CD4-positive, alpha-beta T cell (primary cell): ENCODE measurements at places on chromosomes 3 and 15.

GRCh38 chr15:78197632-78198031, 36.7 kb downstream of the ACSBG1 start:
- DNase-seq: no peak

- peak; percentile 42 for DNase-seq
Measured at GRCh38 chr15:73927003-73927475, 777 bp downstream of the LOXL1 start.

- no peak for DNase-seq
Measured at GRCh38 chr3:73365756-73366397, 258.9 kb downstream of the PDZRN3 start.

DNA sequence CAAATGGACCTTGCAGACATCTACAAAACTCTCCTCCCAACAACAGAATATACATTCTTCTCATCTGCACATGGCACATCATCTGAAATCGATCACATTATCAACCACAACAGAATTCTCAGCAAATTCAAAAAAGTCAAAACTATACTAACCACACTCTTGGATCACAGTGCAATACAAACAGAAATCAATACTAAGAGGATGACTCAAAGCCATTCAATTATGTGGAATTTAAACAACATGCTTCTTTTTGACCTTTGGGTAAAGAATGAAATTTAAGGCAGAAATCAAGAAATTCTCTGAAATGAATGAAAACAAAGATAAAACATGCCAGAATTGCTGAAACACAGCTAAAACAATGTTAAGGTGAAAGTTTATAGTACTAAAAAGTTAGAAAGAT, 358.1 kb downstream of the NSUN3 start:
- DNase-seq: no peak

GRCh38 chr15:65939901-65940617, 70.8 kb downstream of the RAB11A start:
- no peak for DNase-seq

DNA sequence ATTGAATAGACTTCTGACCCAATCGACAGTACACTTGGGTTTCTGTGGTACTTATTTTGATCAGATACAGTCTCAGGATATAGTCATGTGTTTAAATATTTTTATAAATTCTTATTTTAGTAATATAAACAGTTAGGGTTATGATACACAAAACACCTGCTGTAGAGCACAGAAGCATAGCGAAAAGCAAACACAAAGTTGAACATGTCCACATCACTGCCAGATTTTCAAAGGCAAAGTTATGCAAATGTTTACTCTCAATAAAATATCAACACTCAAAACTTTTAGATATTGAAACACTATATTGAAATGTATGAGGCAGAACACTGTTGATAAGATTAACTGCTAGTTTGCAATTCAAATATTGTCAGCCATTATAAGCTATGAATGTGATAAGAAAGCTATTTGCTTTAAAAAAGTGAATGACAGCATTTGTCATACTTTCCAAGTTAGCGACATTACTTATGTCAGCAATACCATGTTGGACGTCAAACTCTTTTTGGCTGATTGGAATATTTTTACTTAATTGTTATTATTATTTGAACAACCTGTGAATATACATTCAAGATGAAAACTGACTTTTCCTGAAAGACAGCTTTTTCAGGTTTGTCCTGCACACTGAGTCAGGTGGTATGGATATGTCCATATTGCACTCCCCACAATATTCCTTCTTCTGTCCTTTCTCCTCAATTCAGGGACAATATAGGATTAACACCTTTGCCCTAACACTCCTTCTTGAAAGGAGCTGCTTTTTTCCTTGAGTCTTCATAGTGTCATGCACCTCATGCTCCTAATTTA, 367.1 kb downstream of the EPHA3 start:
- DNase-seq: no peak

GRCh38 chr15:57082054-57082728, 163.7 kb downstream of the TCF12 start:
- DNase-seq: no peak

GRCh38 chr15:78625606-78626280, 4.9 kb upstream of the CHRNA3 start:
- DNase-seq: no peak

DNA sequence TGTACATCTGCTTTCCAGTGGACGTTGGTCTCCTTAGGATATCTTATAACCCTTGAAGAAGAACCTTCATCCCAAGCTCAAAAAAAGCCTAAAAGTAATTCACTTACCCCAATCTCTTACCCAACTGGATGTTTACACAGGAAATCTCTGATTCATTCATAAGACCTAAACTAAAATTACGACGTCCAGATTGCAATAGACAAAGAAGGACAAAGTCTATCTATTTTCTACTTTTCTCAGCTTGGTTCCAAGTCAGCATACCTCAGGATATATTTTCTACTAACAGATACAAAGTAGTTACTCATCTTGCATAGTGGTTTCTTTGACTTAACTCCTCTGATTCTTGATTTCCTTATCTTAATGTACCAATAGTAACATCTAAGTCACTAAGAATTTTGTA, 669.9 kb downstream of the OTOL1 start:
- DNase-seq: no peak

- DNase-seq: no peak
Measured at GRCh38 chr3:79380581-79380980, 387.2 kb downstream of the ROBO1 start.

DNA sequence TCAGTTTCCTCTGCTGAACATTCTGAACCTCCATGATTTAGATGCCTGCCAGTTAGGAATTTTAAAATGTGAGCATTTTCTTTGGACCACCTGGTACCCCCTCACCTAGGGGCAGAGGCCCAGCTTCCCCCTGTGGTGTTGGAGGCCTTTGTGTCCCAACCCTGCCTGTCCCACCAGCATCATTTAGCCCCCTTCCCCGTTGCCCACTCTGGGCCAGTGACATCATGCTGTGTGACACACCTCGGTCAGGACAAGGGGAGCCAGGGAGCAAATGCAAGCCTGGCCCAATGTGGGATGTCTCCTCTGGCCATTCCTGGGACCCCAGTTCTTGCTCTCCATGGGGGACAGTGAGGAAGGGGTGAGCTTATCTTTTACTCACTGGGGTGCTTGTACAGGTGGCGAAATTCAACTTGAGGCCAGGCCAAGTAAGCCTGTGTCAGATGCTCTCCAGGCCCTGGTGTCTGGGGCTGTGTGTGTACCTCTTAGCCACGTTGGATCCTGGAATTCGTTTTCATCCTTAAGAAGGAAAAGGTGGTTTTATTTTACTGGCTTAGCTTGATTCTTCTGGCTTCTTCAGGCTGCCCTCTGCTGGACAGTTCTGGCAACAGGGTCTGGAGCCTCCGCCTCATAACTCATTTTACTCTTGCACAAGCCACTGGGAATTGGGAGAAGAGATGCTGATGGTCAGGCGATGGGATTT, 49.7 kb upstream of the MYZAP start:
- DNase-seq: no peak

GRCh38 chr3:171058058-171058457, 31.5 kb upstream of the SLC2A2 start:
- DNase-seq: no peak

GRCh38 chr3:123186695-123187094, 15.0 kb upstream of the SEC22A start:
- no peak for DNase-seq

DNA sequence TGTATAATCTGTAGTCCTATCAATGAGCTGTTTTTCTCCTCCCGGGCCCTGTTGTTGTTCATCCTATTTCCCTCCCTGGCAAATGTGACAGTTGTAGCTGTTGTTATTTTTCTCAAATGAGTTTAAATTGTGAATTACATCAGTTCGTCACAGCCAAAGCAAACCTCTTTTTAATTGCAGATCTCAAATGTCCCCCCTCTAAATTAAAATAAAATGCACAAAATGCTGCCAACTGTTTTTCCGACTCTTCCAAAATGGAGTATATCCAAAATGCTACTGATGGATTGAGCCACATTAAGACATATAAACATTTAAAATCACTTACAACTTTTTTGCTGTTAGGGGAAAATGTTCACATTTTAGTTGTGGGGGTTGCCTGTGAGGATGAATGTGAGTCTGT, 29.8 kb upstream of the SUCLG2 start:
- no peak for DNase-seq

- peak; percentile 48 for DNase-seq
Measured at GRCh38 chr15:89812011-89812846, 2.4 kb downstream of the ANPEP start.

GRCh38 chr3:55651011-55651410, 163.9 kb upstream of the WNT5A start:
- DNase-seq: no peak

DNA sequence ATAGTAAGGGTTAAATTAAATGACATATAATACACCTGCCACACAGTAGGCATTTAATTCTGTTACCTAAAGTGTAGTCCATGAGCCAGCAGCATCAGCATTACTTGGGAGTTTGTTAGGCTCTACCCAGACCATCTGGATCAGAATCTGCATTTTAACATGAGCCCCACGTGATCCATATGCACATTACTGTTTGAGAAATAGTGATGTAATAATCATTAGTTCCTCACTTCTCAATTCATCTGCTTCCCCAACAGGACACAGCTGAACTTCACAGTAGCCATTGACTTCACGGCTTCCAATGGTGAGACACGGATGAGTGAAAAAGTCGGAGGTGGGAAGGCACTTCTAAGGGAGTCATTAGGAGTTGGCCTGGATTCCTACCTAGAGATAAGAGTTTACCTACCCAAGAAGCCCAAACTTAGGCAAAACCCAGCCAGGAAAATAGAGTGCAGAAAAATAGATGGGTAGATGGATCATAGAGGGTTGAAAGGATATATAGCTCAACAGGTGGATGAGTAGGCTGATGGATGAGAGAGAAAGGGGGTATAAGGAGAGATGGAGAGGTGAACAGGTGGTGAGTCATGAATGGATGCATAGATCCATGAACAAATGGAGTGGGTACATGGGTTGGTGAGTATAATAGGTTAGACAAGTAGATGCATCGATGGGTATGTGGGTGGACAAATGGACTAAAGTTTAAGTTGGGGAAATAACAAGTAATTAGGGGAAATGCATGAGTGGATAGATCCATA, 13.3 kb downstream of the CPNE9 start:
- no peak for DNase-seq
